ENCODE measurements at places on chromosomes 16 and 17. TPM values are rescaled to one million over a fixed set of nuclear protein-coding genes. Genes with fewer than 3 reads are reported as not detected.

Gene EPX
- not detected for total RNA-seq

Gene MT1F
- not detected for total RNA-seq

Gene TNFRSF13B
- not detected for total RNA-seq

Gene CDR2L
- 25.6 TPM for total RNA-seq

Gene TRIM25
- total RNA-seq: 35.4 TPM

Gene NACA2
- 0.13 TPM for total RNA-seq

Gene CDR2
- 37.9 TPM for total RNA-seq

Gene TNFRSF12A
- total RNA-seq: 394 TPM

Gene HOXB6
- 2.3 TPM for total RNA-seq

Gene FOXC2
- 5.0 TPM for total RNA-seq

Gene NPW
- 0.85 TPM for total RNA-seq

Gene MT4
- not detected for total RNA-seq

Gene ANKRD40CL
- not detected for total RNA-seq

Gene ITGA3
- 463 TPM for total RNA-seq

Gene CNGB1
- total RNA-seq: not detected

Gene RND2
- 0.20 TPM for total RNA-seq

Gene GP1BA
- not detected for total RNA-seq

Gene IL21R
- 1.2 TPM for total RNA-seq

Gene CA10
- total RNA-seq: not detected

Gene BCL6B
- 0.20 TPM for total RNA-seq

Gene CCDC78
- 4.9 TPM for total RNA-seq

Gene EFCAB5
- total RNA-seq: 0.13 TPM

Gene TMC8
- 0.13 TPM for total RNA-seq

Gene CCL7
- total RNA-seq: 3.7 TPM

Gene IRX3
- 0.10 TPM for total RNA-seq

Gene KRTAP1-5
- total RNA-seq: 1.6 TPM

Gene SLFN5
- 82.6 TPM for total RNA-seq

Gene CIITA
- total RNA-seq: 1.1 TPM

Gene CLEC18A
- 0.86 TPM for total RNA-seq

Gene SLFN13
- 4.0 TPM for total RNA-seq

Gene ATP1B2
- total RNA-seq: 0.07 TPM

Gene TMEM256
- 57.9 TPM for total RNA-seq

Gene SEPTIN12
- not detected for total RNA-seq

Gene HCRT
- total RNA-seq: not detected

Gene LPO
- total RNA-seq: 0.07 TPM

Gene C17orf113
- total RNA-seq: 0.33 TPM

Gene TMEM98
- total RNA-seq: 196 TPM

Gene SMPD3
- 0.07 TPM for total RNA-seq

Gene ZFP3
- total RNA-seq: 0.92 TPM

Gene WIPI1
- total RNA-seq: 145 TPM

Gene DNAI2
- total RNA-seq: not detected

Gene MYBBP1A
- 46.6 TPM for total RNA-seq

Gene HSD17B2
- not detected for total RNA-seq

Gene EFCAB13
- 5.1 TPM for total RNA-seq

Gene CCL2
- total RNA-seq: 208 TPM

Gene ZNF267
- total RNA-seq: 7.2 TPM

Gene SPEM2
- total RNA-seq: not detected

Gene ADAM11
- 0.79 TPM for total RNA-seq

Gene ST6GALNAC2
- 0.76 TPM for total RNA-seq

Gene ZNF19
- total RNA-seq: 2.9 TPM
